ENCODE measurements at places on chromosomes 3 and 15.

- DNase-seq, result no peak
Observed at GRCh38 chr3:148865049-148865448, at the start of gene CPA3. CPA3 (plus strand) TSS chr3:148865296; CDS start chr3:148865308, 12 bp downstream.

DNA sequence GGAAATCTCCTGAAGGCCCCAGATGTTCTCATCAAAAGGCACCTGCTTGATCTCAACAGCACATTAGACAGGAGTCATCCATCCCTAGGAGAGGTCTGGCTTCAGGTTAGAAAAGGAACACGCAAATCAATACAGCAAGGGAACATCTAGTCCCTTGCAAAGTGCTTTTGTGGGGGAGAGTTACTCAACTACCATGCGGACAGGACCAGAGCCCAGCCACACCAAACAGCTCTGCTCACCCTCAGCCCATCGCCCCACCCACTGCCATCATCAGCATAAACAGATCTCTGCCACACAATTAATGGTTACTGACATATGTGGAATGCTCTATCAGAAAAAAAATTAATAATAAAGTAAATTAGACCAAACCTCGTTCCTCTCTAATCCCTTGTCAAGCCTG, 85.6 kb downstream of the MYLK start:
- no peak for DNase-seq

DNA sequence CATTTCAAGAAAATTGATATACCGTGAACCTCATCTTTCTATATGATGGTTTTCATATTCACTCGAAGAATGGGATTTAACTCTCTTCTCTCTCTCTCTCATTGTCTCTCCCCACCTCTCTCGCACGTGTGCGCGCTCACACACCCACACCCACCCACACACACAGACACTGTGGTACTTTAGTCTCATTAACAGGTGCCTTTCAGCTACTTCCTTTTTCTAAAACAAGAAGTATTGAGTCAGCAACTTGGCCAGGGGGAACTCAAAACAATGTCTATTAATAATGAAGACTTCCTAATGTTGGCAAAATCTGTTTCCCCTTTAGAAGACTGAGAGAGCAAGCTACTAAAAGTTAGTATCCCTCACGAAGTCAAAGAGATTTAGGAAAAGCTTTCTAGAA, 150.7 kb downstream of the TMCO5A start:
- DNase-seq, result no peak

DNA sequence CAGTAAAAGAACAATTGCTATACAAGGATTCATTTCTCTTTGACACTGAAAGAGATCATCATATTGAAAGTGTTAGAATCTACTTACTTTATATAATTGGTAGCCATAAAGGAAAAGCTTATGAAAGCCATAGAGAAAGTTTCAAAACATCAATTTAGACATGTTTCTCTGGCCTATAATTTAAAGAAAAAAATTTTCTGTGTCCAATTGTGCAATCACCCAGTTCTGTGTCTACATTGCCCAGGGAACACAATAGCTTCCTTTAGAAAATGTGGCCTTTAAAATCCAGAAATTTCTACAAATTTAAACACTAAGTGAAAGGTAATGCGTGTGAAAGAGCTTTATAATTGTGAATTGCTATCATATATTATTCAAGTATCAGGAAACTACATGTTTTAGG, 259.2 kb downstream of the GBE1 start:
- DNase-seq, result no peak

Data from astrocyte of the cerebellum (primary cell).